ENCODE measurements at places on chromosomes 7 and 10. TPM values are rescaled to one million over a fixed set of nuclear protein-coding genes. Genes with fewer than 3 reads are reported as not detected.

PSMG3 gene
- 39.4 TPM for total RNA-seq

ARHGAP22 gene
- 7.0 TPM for total RNA-seq

LEP gene
- not detected for total RNA-seq

MMD2 gene
- not detected for total RNA-seq
